ENCODE measurements at places on chromosomes 1 and 21.

GRCh38 chr1:205061227-205061626 lies 18.2 kb downstream of the CNTN2 start:
- no peak for DNase-seq

GRCh38 chr21:42861311-42861847 lies 18.0 kb downstream of the WDR4 start:
- no peak for DNase-seq

DNA sequence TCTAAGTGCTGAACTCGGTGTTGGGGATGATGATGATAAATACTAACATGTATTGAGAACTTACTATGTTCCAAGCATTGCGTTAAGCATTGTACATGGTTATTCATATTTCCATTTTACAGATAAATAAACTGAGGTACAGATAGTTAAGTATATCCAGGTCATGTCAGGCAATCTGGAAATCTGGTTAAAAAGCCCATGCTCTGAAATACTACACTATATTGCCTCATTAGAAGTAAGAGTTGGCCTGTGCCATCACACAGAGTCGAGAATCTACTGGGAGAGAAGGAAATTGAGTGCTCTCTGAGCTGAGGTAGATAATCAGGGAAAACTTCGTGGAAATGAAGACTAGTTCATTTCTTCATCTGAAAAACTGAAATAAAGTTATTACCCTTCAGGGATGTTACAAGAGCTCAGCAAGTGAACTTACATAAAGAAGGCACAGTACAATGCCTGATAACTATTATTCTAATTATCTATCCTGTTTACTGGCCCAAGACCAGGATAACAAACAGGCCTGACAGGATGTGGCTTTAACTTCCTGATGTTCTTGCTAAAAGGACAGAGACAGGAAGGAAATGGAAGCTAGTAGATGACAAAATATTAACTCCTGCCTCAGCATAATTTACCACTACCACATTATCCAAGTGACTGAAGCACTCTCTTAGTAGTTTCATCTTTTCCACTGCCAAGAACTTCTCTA lies 85.6 kb downstream of the EPS15 start:
- no peak for DNase-seq

- DNase-seq: no peak
These were observed 26.3 kb upstream of the ACTN2 start for GRCh38 chr1:236659792-236660587.

- DNase-seq: no peak
These were observed 67.0 kb upstream of the KLHDC7A start for GRCh38 chr1:18413541-18414305.

GRCh38 chr1:228650141-228650540 lies 85.1 kb upstream of the RHOU start:
- no peak for DNase-seq

DNA sequence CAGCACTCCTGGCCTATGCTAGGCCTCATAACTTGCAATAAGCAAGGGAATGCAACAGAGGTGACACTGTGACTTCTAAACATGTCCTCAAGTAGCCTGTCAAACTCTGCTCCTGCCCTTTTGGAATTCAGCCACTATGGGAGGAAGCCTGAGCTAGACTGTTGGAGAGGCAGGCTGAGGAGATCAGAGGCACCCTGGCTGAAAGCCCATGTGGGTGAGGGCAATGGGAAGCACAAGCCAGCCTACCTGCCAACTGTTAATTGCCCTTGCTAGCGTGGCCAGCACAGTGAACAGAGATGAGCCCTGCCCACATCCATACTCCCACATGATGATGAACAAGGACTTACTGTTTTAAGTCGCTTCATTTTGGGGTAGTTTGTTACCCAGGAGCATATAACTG lies 17.7 kb downstream of the GNB1 start:
- DNase-seq: no peak

DNA sequence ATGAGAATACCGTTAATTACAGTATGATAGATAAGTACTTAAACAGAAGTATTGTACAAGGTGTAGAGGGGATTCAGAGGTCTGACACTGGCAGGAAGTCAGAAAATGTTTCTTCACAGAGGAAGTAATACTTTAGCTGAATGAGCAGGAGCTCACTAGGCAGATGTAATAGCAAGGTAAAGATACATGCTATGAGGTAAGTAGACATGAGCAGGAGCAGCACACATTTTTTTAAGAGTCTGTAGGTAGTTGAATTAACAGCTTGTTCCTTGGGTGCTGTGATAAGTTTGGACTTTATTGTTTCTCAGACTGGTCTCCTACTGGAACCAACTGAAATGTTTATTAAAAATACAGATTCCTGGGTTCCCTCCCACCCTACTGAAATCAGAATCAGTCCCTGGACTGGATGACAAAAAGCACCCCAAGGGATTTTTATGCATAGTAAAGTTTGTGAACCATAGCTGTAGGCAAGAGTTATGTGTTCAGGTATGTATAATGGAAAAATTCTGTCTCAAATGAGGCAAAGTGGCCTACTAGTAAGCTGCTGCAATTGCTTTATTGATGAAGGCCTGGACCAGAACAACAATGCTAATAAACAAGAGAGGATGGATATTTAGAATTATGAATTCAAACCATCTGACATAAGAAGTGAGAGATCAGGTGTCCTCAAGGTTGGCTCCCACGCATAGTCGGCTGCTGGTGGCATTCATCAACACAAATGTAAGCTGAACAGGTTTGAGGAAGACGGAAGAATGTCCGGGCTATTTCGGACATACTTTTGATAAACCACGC lies 902 bp downstream of the AP4B1 start:
- no peak for DNase-seq

DNA sequence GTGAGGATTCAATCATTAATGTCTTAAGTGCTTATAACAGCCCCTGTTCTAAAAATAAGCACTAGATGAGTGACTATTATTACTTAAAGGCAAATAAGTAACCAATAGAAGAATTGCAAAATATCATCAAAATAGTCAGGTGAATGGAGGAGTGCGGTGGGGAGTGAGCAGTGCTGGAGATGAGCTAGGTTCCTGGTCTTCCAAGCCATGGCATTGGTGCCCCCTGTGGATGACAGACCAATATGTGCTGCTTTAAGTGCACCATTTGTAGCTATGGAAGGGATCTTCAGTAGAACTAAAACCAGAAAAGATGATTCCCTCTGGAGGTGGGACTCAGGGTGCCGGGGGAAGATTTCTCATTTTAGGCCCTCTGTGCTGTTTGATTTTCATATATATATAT lies 46.1 kb upstream of the SLC30A1 start:
- DNase-seq: no peak

DNA sequence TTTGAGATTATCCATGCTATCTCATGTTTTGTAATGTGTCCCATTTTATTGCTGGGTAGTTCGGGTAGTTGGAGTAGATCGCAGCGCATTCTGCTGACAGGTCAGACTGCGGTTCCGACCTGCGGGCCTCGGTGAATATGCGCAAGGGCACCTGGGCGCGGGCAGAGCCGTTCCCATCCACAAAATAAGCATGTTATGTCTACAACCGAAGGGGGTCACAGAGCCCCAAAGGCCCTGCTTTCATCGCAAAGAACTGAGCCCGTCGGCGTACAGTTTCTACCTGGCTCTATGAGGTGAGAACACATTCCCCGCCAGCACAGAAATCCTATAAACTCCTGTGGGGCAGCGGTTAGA lies 88.4 kb downstream of the PRKAB2 start:
- DNase-seq: no peak

DNA sequence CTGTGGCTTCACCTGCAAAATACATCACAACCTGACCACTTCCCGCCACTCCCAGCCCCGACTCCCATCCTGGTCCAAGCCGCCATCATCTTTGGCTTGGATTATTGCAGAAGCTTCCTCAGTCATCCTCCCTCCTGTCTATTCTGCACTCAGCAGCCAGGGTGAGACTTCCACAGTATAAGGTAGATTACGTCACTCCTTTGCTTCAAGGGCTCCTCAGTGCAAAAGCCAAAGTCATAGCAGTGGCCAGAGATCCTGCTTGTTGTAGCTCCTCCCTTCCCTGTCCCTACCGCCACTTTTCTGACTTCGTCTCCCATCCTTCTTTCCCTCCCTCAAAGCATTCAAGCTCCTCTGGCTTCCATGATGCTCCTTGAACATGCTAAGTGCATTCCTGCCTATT lies 152.8 kb downstream of the GRIK3 start:
- no peak for DNase-seq

DNA sequence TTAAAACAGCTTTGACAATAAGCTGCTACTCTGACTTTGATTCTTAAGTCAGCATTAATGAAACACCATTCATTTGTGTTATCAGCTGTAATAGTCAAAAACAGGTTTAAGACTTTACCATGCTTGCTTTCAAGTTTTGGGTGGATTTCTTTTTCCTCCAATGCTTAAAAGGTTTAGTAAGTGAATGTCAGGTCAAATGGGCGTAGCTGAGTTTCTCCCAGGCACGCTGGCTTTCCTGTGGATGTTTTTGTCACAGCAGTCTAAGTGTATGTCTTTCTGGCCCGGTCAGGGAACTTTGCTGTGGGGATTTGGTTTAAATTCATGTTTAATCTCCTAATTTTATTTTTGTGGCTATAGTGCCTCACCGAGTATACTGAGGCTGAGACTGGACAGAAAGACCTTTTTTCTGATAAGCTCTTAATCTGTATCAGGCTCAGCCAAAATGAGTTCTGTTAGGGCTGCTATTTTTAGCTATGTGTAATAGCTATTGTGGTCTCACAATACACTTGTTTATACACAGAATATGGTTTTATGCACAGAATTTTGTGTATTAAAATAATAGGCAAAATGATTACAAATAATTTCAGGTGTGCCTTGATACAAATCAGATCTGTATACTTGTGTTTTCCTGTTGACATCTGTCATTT lies 292.8 kb downstream of the DISC1 start:
- DNase-seq: no peak

DNA sequence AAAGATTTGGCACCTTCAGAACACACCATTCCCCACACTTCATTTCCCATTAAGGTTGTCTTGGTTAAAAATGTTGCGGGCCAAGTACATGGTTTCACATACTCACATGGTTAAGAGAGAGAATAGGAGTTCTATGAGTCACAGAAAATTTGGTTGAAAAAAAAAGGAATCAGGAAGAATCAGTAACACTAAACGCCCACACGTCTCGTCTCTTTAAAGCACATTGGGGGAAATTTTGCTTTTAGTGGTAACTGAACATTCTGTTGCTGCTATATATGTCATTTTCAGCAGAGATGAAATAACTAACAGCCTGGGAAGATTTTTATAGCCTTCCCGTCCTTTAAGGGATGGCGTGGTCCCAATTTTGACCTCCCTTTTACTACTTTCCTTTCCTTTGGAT lies 132.9 kb upstream of the ERG start:
- DNase-seq: no peak

DNA sequence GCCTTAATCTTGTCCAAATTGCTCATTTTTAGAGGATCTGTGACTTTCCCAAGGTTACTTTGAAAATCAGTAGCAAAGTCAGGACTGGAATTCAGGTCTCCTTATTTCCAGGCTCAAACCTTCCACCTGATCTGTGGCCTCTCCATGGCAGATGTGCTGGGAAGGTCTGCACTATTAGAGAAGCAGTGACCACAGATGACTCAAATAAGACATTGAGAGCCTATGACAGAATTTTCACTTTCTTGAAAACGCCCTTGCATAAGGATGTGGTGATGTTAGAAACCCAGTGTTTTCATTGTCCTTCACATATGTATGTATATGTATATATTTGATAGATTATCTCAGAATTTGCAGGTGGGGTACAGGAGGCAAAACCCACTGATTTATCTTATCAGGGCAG lies 45.3 kb downstream of the TTC39A start:
- no peak for DNase-seq

DNA sequence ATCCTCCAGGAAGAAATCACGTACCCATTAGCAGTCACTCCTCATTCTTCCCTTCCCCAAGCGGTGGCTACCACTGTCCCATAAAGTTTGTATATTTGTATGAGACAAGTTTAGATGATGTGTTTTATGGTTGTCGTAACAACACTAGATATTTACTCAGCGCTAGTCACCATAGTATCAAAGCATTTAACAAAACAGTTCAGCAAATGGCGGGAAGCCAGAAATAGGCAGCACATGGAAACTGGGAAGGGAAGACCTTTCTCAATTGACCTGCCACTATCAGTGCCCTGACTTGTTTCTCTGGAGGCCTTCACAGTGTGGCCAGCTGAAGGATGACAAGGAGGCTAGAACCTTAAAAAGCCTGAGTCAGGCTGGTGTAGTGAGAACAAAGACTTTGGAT lies 31.1 kb downstream of the CNST start:
- peak; percentile 52 for DNase-seq

- no peak for DNase-seq
These were observed 16.6 kb downstream of the TSNAX start for GRCh38 chr1:231544943-231545592.

- no peak for DNase-seq
These were observed 425.5 kb downstream of the LMO4 start for GRCh38 chr1:87754139-87754538.

- DNase-seq: no peak
These were observed 18.3 kb downstream of the ACKR1 start for GRCh38 chr1:159223004-159223403.

DNA sequence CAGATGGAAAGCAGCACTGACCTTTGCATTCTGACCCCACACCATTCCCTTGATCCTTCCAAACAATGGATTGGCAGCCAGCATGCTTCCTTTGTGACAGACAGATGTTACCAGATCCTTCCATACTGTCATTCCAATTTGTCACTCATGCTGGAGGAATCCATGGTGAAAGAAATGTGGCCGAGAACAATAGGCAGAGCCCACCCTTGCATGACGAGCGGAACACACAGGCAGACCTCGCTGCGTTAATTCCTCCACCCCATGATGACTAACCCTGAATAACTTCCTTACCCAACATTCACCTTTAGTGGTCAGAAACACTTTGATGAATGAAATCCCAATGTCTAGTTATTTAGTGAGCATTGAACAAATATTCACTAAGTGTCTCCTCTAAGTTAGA lies 45.1 kb downstream of the PDPN start:
- DNase-seq: no peak

GRCh38 chr1:1358433-1359271 lies at the start of gene MXRA8:
Gene MXRA8 (minus strand): TSS chr1:1358555. CDS start chr1:1358504, 51 bp downstream.
- DNase-seq: no peak

GRCh38 chr1:68081775-68082283 lies 31.4 kb upstream of the DIRAS3 start:
- DNase-seq: no peak

DNA sequence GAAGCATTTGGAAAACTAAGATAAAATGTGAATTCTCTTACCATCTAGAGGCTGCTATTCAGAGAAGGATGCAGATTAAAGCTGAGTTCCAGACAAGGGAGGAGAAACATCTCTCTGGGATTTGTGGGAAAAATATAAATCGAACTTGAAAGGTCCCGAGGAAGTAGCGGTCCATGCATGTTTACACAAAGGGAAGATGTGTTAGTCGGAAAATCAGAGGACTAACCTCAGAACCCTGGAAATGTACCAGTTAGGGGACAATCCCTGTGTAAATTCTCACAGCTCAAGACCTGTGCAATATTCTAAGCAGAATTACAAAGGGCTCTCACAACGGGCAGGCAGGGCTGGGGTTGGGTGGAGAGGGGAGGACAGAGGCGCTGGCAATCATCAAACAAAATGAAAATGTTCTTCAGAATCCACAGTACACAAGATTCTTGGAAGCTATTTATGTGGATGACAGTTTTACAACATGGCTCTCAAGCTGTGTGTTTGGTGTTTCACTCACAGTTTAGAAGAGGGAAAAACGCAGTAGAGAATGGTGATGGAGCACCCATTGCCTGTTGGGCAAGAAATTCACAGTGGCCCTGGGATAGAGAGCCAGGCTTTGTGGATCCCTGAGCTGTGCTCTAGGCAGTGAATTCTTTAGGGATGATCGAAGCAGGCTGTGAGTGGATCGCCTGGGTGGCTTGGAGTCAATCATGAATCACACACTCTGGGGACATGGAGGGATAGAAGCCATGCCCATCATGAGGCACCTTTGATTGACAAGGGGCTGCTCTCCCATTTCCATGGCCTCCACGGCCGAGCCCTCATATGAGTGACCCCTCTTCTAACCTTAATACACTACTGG lies 47.6 kb downstream of the KCNJ6 start:
- DNase-seq: no peak

Data from astrocyte of the cerebellum (primary cell).